ENCODE measurements at places on chromosomes 12 and 14.

DNA sequence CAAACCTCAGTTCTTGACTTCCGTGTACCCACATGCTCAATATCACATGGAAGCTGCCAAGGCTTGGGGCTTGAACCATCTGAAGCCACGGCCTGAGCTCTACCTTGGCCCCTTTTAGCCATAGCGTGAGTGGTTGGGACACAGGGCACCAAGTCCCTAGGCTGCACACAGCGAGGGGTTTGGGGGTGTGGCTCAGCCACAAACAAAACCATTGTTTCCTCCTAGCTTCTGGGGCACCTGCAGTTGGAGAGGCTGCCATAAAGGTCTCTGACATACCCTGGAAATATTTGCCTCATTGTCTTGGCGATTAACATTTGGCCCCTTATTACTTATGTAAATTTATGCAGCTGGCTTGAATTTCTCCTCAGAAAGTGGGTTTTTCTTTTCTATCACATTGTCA is 628.6 kb downstream of the NRXN3 start:
- no peak for DNase-seq

DNA sequence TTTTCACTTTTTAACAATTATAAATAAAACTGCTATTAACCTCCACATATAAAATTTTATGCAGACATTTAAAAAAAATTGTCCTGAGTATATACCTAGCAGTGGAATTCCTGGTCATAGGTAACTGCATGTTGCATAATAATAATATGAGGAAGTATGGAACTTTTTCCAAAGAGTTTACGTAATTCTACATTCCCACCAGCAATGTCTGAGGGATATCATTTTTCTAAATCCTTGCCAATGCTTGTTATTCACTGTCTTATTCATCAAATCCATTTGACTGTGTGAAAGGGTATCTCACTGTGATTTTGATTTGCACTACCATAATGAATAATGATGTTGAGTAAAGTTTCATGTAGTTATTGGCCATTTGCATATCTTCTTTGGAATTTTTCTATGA is 393.8 kb downstream of the LRFN5 start:
- no peak for DNase-seq

GRCh38 chr12:96371138-96371789 is 29.0 kb downstream of the CDK17 start:
- no peak for DNase-seq

DNA sequence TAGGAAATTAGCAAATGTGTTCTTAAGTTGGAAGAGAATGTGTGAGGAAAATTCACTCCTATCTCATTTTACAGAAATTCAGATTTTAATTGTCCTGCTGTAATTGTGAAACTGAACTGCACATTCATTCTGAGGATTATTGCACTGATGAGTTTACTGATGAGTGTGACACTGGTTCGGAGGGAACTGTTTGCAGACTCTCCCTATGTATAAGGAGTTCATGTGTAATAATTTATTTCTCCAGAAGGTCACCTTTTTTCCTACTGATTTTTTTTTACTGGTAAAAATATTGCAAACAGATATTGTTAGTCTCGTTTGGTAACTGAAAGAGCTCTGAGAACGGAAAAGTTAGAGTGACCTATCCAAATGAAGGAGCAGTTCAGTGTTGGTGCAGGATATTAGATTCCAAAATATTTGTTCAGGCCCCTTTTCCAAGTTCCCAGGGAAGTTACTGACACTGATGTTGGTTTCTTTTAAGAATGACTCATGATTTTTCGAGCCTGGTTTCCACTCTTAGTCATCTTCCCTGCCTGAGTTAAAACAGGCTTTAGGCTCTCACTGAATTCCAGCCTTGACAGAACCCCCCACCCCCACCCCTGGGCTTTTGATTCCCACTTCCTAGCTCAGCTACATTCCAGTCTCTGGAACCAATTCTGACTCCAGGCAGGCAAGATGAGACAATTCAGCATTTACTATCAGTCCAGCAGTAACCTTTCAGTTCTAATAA is 18.4 kb downstream of the ANO6 start:
- peak; percentile 98 for DNase-seq

GRCh38 chr14:98167275-98167674 is 1104.7 kb downstream of the BCL11B start:
- DNase-seq, result no peak
